NCI-H774 (cell line): ENCODE measurements at places on chromosomes 11 and 22.

GRCh38 chr11:45844822-45845578 lies 2.3 kb upstream of the CRY2 start:
- DNase-seq, result no peak

- no peak for DNase-seq
These were observed 3.0 kb downstream of the RAB39A start for GRCh38 chr11:107931206-107931605.

- DNase-seq, result no peak
These were observed 34.7 kb upstream of the WNT7B start for GRCh38 chr22:46011627-46012181.

- no peak for DNase-seq
These were observed 77.9 kb downstream of the CWC15 start for GRCh38 chr11:94895451-94895850.

- no peak for DNase-seq
These were observed 1.8 kb upstream of the FLI1 start for GRCh38 chr11:128691802-128692752.

- no peak for DNase-seq
These were observed 935 bp upstream of the RTN4RL2 start for GRCh38 chr11:57459164-57460021.

- DNase-seq, result no peak
These were observed 54.9 kb upstream of the BLID start for GRCh38 chr11:122170815-122171475.

GRCh38 chr22:49536571-49537131 lies 291.0 kb downstream of the BRD1 start:
- no peak for DNase-seq

DNA sequence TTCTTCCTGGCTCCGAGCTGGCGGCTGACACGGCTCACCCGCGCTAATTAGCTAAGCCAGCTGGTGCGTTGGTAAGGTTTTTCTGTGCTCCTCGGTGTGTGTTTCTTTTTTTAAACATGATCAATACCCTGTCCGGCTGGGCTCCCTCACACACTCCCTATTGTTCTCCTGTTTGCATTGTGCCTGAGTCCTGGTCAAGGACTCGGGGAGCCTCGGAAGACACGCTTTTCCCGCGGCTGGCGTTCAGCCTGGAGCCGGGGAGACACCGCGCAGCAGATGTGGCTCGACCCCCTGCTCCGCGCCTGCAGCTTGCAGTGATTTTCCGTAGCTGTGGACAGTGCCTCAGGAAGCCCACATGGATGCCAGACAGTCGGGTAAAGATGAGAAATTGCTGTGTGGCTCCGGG lies 454.9 kb upstream of the CADM1 start:
- peak; percentile 77 for DNase-seq

DNA sequence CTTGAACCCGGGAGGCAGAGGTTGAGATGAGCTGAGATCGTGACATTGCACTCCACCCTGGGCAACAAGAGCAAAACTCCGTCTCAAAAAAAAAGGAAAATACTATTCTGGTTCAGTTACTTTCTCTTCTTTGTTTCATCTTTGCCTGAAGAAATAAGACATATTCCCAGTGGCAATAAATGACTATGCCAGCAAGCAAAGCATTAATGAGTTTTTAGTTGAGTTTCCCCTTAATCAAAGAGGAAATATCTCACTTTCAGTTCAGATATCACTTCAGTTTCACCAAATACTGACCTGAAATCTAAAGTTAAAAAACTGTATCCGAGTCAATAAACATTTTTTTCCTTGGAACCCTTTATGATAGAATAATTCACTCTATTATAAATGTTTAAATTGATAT lies 10.4 kb downstream of the PISD start:
- DNase-seq, result no peak

GRCh38 chr11:63362196-63362793 lies 7.3 kb upstream of the SLC22A9 start:
- no peak for DNase-seq

- DNase-seq, result no peak
These were observed 27.1 kb upstream of the TMPRSS4 start for GRCh38 chr11:118049771-118050170.

- DNase-seq, result no peak
These were observed 40.5 kb upstream of the TPBGL start for GRCh38 chr11:75200051-75200450.

- DNase-seq, result no peak
These were observed 1052.3 kb downstream of the NTM start for GRCh38 chr11:132422722-132423121.
